Left kidney (tissue), 8 donors: ENCODE measurements at places on chromosomes 3 and 15. TPM values are rescaled to one million over a fixed set of nuclear protein-coding genes. Genes with fewer than 3 reads are reported as not detected.
A peak's percentile ranks its signal among the peaks of the same experiment; 100 is the strongest.

The IMPG2 gene
- polyA plus RNA-seq, result 0.76 TPM

The PP2D1 gene
- 1.1 TPM for polyA plus RNA-seq

The ANKUB1 gene
- polyA plus RNA-seq, result 0.52 TPM

The SI gene
- not detected for polyA plus RNA-seq

The DHX30 gene
- polyA plus RNA-seq, result 65.3 TPM

The HDAC11 gene
- 14.8 TPM for polyA plus RNA-seq

The C3orf49 gene
- polyA plus RNA-seq, result 1.00 TPM

The IQGAP1 gene
- polyA plus RNA-seq, result 198 TPM

The PFN2 gene
- 442 TPM for polyA plus RNA-seq

The TMEM108 gene
- polyA plus RNA-seq, result 1.6 TPM

The GCHFR gene
- polyA plus RNA-seq, result 33.2 TPM

The ALDH1A2 gene
- 284 TPM for polyA plus RNA-seq

DNA sequence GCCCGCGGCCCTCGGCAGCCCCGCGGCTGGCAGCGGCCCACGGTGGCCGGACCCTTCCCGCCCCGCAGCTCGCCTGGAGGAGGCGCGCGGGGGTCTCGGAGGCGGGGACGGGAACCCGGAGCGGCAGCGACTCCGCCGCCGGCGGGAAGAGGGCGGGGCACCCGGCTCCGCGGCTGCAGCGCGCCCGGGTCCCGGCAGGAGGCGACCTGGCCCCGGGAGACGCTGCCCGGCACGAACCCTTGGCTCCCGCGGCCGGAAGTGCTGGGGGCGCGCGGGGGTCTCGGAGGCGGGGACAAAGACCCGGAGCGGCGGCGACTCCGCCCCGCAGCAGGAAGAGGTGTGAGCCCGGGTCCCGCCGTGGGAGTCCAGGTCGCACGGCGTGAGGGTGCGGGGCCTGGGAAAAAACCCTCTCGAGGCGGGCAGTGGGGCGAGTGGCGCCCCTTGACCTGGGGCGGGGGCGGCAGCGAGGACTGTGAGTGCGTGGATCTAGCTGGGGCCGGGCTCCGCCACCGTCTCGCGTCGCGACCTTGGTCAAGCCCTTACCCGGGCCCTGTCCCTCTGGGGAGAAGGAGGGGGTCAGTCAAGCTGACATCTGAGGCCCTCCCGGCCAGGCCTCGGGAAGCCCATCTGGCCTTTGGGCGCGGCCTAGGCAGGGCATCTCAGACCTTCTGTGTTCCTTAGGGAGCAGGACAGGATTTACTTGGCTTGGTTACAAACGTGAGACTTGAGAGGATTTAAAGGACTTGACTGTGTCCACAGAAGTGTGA is at the start of gene CIB2:
CIB2 (minus strand) TSS at position 151 of the 767 bp plus-strand sequence. CDS start 230 bp downstream, outside the sequence.
- peak; percentile 84 for DNase-seq

- DNase-seq, result no peak
Observed at GRCh38 chr3:106719583-106719982, 657.7 kb upstream of the CCDC54 start.

- DNase-seq, result no peak
Observed at GRCh38 chr15:63922261-63922904, 88.6 kb upstream of the HERC1 start.

DNA sequence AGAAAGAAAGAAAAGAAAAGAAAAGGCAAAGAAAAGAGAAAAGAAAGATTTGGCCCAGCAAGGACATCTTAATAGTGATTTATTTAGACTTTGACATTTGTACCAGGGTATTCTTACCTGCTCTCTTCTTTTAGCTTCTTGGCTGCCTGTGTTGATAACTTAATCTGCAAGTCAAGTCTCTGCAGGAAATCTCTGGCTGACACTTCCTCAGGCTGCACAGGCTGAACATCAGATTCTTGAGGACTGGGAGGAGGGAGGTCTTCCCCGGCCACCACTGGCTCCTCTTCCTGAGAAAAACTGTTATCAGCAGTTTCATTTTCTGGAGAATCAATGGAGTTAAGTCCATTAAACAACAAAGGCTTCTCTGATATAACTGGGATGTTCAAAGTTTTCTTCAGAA is 12.8 kb downstream of the LYSMD2 start:
- no peak for DNase-seq

DNA sequence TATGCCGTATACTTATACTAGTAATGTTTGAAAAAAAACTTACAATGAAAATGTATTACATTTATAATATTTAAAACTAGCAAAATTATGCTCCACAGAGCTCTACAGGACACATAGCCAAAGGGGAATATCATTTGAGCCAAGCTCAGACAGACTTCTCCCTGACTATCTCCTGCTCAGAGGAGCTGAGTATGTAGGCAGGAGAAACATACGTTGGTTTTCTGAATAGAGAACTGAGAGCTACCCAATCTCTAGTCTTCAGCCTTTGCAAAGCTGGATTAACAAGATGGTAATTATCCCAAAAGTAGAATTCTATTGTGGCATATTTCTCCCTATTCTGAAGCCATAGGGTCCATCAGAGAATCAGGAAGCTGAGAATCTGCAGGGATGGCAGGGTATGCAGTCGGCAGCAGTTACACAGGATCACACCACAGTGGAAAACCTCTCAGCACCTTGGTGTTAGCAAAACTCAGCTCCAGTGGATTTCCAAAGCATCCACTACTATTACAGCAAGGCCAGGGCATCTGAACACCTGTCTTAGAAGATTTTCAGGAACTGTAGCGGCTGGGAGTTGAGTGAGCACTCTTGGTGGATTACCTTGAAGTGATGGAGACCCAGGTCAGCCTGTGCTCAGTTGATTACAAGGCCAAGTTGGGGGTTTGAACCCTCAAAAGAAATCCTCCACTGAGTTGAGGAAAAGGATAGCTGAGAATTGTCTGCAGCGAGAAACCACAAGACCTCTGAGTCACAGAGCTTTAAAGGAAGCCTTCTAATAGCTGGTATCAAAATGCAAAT is 30.1 kb downstream of the GPR15 start:
- no peak for DNase-seq

- no peak for DNase-seq
Observed at GRCh38 chr3:126671521-126671920, 16.6 kb upstream of the TXNRD3 start.

- no peak for DNase-seq
Observed at GRCh38 chr3:113536627-113537101, 4.3 kb downstream of the SIDT1 start.

- DNase-seq, result no peak
Observed at GRCh38 chr3:11956781-11957180, 47.4 kb upstream of the SYN2 start.

DNA sequence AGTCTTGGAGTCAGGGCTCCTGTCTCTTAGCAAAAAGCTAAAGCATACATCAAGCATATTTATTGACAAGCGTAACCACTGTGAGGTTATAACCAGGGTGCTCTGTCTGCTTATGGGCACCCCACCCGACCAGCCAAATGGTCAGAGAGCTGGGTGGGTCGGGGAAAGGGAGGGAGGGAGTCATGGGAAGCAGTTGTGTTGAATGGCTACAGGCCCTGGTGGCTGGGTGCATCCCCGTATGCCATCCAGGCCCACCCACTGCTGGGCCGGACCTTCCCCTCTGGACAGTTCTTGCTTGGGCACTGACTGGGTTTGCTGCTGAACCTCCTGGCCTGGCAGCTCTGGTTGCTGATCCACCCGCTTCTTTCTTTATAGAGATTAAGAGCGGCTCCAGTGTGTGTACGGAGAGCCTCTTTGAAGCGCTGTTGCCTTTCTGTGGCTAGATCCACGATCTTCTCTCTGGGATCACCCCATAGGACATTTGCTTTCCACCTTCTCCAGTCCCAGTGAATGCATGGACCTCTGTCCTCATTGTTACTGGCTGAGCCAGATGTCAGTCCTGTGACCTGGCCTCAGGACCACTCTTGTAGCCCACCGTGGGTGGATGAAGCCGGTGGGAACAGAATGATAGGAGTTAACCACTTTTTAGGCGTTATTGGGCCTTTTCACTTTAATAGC is 59.6 kb downstream of the SMAD3 start:
- no peak for DNase-seq

- no peak for DNase-seq
Observed at GRCh38 chr3:88195951-88196434, 46.2 kb downstream of the C3orf38 start.

DNA sequence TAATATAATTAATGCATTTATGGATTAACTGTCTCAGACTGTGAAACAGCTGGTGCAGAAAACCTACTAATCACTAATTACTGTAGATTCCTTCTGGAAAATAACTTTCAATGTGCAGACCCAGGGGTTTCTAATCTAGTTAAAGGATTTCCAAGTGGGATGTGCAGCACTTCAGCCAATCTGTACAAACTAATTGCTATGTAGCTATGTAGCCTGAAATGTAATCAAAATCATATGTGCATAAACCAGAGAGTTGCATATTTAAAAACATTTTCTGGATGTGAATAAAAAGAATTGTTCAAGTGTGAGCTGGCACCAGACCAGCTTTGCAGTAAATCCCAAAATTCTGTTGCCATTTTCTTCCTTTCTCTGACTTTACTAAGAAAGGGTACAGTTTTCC is 127.5 kb upstream of the CD96 start:
- no peak for DNase-seq

DNA sequence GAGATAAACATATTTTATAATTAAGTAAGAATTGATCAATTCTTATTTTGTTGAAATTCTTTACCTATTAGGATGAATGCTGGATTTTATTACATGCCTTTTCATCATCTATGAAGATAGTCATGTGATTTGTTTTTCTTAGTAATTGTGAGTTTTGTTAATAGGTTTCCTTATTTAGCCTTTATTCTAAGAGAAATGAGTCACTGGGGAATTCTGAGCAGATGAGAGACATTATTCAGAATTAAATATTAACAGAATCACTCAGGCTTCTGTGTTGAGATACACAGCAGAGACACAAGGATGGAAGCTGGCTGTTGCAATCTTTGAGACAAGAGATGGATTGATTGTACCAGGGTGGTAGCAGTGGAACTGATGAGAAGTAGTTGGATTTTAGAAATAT is 7.4 kb upstream of the ANO10 start:
- no peak for DNase-seq

- DNase-seq, result no peak
Observed at GRCh38 chr3:196979545-196979944, 10.9 kb upstream of the PIGZ start.

GRCh38 chr3:164498917-164499316 is 579.4 kb downstream of the SI start:
- peak; percentile 4 for DNase-seq

- DNase-seq, result no peak
Observed at GRCh38 chr15:87661454-87662355, 594.8 kb downstream of the NTRK3 start.

GRCh38 chr3:34305266-34305665 is 506.8 kb downstream of the PDCD6IP start:
- DNase-seq, result no peak

DNA sequence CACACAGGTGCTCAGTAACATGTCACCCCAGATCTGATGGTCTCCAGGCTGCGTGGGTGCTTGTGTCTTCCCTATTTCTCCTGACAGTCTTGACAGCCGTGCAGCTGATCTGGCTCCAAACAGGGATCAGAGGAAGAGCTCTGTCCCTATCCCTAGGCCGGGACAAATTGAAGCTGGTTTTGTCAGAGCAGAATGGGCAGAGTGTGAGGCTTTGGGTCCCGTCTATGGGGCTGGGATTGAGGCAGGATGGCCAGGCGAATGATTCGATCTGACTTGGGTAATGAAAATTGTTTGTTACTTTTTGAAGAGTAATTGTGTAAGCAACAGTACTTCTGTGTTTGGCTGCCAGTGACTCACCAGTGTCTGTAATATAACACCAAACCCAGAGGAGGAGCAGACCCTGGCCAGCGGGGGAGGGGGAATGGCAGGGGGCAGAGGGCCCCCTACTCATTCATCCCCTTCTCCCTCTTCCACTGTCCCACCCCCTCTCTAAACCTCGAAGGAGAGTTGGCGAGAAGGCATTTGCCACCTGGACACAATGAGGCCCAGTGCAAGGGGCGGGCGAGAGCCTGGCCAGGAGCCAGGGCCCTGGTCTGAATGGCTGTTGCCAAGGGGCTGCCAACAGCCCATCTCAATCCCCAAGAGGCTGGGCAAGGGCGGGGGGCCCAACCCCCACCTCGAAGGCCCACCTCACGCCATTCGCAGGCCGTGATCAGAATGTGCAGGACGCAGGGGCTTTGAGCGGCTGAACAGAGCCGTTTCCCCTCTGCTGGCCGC is 4.9 kb upstream of the MAGEF1 start:
- peak; percentile 70 for DNase-seq

- no peak for DNase-seq
Observed at GRCh38 chr3:101656651-101657050, 20.3 kb downstream of the ZBTB11 start.

GRCh38 chr15:29873264-29873663 is 51.0 kb upstream of the TJP1 start:
- no peak for DNase-seq

DNA sequence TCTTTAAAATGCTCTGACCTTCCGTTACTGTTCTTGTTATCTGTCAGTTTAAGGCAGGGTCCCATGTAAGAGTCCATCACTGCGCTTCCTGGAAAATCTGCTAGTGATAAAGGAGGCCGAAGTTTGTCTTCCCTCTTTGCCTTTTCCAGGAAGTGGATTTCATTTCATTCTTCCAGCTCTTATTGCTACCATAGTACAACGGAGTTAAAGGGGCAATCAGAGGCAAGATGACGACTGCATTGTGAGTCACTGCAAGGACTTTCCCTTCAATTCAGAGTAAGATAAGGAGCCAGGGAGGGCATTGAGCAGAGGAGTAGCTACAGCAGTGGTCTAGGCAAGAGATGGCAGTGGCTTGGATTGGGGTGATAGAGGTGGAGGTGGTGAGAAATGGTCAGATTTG is 17.2 kb upstream of the DET1 start:
- DNase-seq, result no peak

DNA sequence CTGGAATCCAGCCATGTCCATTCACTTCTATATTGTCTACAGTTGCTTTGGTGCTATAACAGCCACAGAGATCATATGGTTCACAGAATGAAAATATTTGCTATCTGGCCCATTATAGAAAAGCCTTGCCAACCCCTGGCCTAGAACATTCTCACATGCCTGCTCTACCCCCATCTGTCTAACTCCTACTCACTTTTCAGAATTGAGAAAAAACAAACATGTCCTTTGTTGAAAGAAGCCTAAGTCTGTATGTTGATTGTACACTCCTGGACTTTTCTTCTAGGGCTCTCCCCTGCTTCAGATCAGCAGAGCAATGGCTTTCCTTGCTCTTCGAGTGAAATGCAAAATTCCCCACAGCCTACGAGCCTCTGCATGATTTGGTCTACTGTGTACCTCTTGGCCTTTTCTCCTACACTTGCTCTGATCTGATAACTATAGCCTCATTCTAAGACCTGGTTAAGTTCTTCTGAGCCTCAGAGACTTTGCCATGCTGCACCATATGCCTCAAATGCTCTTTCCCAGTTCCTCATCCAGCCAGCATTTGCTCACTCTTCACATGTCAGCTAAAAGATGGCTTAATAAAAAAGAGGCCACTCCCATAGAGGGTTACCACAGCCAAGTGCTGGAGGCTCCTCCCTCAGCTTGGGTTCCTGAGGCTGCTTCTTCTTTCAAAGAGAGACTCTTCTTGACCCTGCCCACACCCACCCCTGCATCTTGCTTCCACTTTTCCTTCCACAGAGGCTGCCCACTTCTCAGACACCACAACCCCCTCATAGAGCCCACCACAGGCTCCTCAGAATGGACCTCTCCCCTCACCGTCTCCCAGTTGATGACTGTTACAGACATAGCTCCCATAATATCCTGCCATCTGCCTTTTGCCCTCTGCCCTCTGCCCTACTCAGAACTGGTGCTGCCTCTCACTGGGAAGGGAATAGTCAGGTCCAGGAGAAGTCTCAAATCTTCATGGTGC is 22.9 kb upstream of the DCLK3 start:
- DNase-seq, result no peak

GRCh38 chr15:82186719-82187406 is 75.7 kb downstream of the EFL1 start:
- no peak for DNase-seq

- DNase-seq, result no peak
Observed at GRCh38 chr3:117706037-117706436, 996.5 kb downstream of the TUSC7 start.
